Stimulated activated CD4-positive, alpha-beta T cell treated with anti-CD3 and anti-CD28 coated beads, TNF-alpha, amount 100 ng/mL, for 4 hours (primary cell): ENCODE measurements at places on chromosomes 5 and 9.

DNA sequence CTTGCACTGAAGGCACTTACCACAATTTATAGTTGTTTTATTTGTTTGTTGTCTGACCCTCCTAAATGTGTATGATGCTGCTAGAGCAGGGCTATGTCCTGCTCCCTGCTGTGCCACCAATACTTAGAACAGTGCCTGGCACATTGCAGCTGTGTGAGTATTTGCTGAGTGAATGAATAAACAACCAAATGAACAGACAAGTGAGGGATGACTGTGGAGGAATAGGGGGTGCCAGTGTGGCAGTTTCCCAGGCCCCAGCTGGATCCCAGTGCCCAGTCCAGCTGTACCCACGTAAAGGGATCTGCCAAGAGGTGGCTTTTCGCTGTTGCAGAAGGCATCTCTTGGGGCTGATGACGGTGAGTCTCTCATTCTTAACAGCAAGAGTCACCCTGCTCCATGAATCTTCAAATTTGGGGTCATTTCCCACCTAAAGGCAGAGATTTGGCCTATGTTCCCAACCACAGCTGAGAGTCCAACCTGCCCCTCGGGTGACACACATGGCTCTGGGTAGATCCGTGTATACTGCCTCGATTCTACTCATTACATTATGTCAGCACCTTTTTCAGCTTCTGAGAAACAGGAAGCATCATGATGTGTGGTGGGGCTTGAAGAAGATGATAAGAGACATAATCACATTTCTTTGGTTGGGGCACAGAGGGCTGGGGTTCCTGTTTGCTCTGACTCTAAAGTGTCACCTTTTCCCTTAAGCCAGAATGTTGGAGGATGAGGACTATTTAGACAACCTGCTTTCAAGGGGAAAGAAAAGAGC, 14.3 kb downstream of the IL5 start:
- DNase-seq, result no peak

GRCh38 chr9:129333617-129334104, 155.6 kb upstream of the IER5L start:
- no peak for DNase-seq

- no peak for DNase-seq
Measured at GRCh38 chr5:103668281-103668680, 105.7 kb upstream of the NUDT12 start.

GRCh38 chr5:2663489-2663888, 88.0 kb downstream of the IRX2 start:
- no peak for DNase-seq

- no peak for DNase-seq
Measured at GRCh38 chr5:38718771-38719391, 126.9 kb upstream of the OSMR start.

- no peak for DNase-seq
Measured at GRCh38 chr5:113264046-113264445, 170.7 kb downstream of the TSSK1B start.

GRCh38 chr5:58240322-58240721, 219.6 kb downstream of the PLK2 start:
- no peak for DNase-seq

DNA sequence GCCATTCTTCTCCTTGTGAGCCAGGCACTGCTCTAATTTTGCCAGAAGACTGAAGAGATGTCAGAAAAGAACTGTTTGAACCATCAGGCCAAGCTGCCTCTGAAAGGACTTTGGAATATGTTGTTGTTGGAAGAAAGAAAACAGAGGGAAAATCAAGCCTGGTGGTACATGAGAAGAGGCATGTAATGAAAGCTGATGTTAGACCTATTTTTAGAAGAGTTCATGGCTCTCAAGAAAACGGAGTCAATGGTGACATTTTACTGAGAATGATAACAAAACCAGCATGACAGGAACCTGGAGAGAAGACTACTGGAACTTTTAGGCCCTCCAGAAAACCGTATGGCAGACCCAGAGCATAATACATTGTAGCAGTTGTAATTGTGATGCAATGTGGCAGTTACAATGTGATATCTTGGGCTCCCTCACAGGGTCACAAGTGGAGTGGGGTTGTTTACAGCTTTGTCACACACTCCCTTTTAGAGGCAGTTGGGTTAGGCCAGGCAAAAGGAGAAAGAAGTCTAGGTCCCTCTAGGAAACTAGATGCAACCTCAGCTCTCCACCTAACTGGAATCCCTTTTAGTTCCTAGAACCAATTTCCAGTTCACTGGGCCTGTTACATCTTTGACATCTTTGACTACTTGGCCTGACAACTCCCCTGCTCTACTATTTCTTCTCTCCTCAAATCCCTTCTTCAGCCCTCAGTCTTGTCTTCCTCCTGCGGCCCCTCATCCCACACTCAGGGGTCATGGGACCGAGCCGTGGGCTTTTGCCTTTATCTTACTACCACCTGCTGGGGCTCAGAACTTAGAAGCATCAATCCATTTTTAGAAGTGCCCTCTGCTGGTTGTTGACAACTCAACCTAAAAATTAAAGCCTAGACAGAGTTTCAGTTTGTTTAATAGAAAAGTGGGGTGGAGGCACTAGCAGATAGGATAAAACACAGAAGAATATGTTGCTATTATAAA, 61.2 kb upstream of the JAK2 start:
- DNase-seq, result no peak

GRCh38 chr9:30197954-30198353, 2186.5 kb upstream of the ACO1 start:
- DNase-seq, result no peak

DNA sequence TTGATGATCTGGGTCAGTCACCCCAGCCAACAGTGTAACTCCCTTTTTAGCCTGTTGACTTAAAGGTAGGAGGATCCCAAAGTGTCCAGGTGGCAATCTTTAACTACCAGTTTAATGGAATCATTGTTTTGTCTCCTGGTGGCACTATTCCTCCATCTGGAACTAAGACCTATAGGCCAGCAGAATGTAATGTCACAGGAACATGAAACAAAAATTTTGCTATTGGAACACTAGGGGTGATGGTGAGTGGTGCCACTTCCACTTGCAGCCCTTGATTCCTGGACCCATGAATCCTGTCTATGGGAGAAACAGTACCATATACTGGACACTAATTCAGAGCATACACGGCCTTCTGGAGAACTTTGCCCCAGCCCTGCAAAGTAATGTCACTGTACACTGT, 219.5 kb upstream of the RASA1 start:
- no peak for DNase-seq

GRCh38 chr5:56360816-56361215, 127.7 kb upstream of the ANKRD55 start:
- DNase-seq, result no peak

DNA sequence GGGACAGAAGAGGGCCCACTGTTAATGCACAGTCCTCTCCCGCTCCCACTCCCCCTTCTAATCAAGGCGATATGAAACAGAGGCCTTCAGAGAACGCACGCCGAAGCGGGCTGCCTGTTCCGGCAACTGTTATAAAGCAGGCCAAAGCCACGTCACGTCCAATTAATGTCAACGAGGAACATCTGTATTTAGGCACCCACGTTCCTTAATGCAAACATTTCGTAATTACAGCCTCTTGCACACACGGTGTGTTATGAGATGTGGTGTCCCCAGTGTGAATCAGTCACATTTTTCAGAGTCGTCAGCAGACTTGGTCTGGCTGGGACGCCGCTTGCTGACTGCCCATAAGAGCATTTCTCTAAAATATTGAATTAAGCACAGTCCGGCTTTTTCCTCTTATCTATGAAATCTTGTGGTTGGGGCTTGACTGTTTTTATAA, 339.0 kb downstream of the NSG2 start:
- DNase-seq, result no peak

- no peak for DNase-seq
Measured at GRCh38 chr5:36570301-36571095, 35.9 kb upstream of the SLC1A3 start.

- no peak for DNase-seq
Measured at GRCh38 chr5:85049020-85049419, 664.3 kb upstream of the EDIL3 start.

DNA sequence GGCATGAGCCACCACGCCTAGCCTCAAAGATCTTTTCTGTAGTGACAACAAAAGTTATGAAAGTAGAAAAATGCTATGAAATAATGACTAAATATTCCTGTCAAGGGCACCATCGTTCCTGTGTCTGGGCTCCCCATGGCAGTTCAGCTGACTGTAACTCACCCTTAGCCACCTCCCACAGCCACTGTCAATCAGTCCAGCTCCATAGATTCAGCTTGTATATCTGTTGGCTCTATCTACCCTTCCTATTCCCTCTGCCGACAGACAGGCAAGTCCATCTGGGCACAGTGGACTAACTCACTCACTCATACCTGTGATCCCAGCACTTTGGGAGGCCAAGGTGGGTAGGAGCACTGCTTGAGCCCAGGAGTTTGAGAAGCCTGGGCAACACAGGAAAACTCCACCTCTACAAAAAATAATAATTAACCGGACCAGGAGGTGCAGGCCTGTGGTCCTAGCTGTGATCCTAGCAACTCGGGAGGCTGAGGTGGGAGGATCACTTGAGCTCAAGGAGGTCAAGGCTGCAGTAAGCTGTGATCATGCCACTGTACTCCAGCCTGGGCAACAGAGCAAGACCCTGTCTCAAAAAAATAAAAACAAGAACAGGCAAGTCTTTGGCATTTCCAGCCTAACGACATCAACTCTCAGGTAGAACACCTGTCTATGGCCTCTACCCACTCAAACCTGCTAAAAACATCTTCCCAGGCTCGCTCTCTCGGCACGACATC, 6.2 kb downstream of the CAMSAP1 start:
- no peak for DNase-seq

DNA sequence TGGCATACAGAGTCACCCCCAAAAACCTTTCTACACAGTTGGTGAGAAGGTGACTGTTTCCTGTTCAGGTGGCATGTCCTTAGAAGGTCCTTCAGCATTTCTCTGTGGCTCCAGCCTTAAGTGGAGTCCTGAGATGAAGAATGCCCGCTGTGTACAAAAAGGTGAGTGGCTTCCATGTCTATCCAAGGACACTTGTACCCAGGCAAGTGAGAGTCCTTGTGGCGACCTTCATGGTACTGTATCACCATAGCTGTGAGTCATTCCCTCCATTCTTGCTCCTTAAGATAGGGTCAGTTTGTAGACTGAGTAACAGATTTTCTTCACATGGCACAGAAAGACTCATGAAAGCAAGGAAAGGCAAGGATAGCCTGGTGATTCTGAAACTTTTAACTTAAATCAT, 63.1 kb downstream of the C7 start:
- DNase-seq, result no peak

GRCh38 chr5:150603052-150603451, 37.4 kb upstream of the SYNPO start:
- no peak for DNase-seq

DNA sequence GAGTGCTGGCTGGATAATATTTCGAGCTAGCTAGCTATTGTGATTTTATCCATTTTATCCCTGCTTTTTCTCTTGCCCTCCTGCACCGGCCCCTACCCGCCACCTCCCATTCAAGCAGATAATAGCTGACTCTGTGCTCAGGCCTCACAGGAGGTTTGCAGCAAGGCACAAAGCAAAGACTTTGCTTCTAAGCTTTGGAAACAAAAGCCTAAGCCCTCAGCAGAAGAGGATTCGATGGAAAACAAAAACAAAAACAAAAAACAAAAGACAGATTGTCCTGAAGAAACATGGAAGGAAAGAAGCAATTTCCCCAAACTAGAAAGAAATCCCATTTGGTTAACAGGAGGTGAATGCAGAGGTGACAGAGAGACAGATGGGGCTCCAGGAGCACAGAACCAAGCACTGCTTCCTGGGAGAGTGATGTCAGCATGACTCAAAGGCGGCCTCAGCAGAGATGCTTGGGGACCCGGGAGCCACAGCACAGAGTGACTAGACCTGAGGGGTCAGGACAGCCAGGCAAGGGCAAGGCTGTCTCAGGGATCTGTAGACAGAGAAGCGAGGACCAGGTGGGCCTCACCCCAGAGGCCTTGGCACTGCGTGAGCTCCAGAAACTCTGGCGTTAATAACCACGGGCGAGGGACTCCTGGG, 28.4 kb downstream of the MTX3 start:
- no peak for DNase-seq

- DNase-seq, result no peak
Measured at GRCh38 chr5:175103746-175104145, 340.2 kb downstream of the DRD1 start.

DNA sequence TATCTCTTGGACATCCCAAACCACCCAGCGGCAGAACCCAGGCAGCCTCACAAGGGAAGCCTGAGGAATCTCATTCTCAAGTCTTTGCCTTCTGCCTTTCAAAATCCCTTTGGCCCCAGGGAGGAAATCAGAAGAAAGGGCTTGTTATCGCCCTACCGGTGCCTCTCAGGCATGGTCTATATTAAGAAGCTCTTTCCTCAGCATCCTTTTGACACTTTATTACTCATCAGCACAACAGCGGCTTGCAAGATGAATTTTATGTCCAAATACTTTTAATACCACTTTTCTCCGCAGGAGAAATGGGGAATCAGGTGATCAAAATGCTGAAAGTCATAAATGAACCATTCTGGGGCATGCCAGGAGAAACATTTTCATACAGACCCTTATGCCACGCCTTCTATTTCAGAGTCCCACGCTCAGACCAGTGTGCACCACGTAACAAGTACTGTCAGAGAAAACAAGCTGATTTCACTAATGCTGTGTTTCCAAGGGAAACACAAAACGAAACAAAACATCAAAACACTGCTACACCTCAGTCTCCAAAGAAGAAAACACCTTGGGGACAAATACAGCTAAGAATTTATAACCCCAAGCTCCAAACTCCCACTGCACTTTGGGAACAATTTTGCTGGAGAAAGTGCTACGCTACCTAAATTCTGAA, 30.0 kb downstream of the RAPGEF1 start:
- DNase-seq, result no peak

DNA sequence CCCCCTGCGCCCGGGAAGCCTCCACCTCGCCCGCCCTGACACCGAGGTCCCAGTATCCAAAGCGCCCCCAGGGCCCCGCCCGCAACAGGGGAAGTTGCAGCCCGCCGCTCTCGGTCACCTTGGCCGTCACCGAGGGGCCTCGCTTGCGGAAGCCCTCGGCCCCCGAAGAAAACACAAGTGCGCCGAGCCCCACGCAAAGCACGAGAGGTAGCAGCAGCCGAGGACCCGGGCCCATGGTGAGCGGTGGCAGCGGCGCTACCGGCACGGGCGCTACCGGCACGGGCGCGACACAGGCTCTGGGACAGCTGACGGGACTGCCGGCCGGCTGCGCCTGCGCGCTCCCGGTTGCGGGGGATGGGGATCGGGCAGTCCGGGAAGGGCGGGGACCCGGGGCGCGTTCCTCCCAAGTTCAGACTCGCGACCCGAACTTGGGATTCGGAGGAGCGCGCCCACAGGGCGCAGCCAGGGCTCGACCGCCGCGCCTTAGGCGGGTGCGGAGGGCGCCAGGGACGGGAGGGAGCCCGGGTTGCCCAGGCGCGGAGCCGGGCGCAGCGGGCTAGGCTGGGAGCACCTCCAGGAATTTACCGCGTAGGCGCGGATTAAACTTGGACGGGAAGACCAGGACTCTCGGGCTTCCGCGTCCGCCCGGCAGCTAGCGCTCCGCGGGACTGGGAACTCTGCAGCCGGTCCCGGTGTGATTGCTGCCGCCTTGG, at the start of gene PPIC:
Gene PPIC (minus strand): TSS at position 335 of the 713 bp plus-strand sequence. CDS start 100 bp downstream, at position 235.
- no peak for DNase-seq

GRCh38 chr5:100854591-100854990, 48.5 kb downstream of the ST8SIA4 start:
- DNase-seq, result no peak

- no peak for DNase-seq
Measured at GRCh38 chr9:137380606-137381005, 42.4 kb downstream of the EXD3 start.
